Activated CD4-positive, alpha-beta T cell treated with anti-CD3 and anti-CD28 coated beads, Interleukin-2, amount 50 U/mL, for 24 hours (primary cell): ENCODE measurements at places on chromosomes 4 and X.

DNA sequence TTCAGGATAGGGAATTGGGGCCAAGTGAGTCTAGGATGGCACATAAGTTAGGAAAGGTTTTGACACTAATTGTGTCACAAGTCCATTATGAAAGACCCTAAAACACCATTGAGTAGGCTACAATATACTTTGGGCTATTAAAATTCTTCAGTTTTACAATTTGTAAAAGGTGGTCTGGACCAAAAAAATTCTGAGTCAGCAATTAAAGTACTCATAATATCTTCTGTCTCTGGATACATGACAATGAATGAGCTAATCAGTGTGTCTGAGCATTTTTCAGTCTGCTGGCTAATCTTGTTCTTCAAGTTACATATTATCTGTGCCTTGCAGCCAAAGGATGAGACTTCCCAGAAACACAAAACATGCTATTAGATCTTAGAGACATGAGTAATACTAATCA, 14.3 kb downstream of the ARMCX1 start:
- no peak for DNase-seq

- DNase-seq, result no peak
Observed at GRCh38 chr4:23819041-23819511, 70.8 kb downstream of the PPARGC1A start.

DNA sequence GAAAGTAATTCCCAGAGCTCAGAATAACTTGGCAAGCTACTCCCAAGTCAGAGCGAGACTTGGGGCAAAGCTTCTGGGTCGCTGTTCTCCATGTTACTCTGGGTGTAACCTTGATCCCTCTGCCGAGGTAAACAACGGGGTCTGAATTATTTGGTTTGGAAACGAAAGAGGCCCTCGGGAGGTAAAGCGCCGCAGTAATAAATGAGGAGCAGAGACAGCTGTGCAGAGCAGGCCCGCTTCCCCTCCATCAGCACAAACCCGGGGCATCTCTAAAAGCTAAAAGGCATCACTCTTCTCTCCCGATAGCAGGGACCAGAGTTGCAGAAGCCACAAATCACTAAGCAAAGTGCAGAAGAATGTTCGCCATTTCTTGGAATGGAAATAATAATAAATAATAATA, 561.5 kb downstream of the BCOR start:
- no peak for DNase-seq

DNA sequence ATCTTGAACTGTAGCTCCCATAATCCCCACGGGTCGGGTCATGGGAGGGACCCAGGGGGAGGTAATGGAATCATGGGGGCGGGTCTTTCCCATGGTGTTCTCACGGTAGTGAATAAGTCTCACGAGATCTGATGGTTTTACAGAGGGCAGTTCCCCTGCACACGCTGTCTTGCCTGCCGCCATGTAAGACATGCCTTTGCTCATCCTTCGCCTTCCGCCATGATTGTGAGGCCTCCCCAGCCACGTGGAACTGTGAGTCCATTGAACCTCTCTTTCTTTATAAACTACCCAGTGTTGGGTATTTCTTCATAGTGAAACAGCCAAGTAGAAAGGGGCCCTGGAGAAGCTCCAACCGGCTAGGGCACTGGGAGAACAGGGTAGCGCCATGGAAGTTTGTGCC, 12.3 kb downstream of the CTAG1A start:
- DNase-seq, result no peak

DNA sequence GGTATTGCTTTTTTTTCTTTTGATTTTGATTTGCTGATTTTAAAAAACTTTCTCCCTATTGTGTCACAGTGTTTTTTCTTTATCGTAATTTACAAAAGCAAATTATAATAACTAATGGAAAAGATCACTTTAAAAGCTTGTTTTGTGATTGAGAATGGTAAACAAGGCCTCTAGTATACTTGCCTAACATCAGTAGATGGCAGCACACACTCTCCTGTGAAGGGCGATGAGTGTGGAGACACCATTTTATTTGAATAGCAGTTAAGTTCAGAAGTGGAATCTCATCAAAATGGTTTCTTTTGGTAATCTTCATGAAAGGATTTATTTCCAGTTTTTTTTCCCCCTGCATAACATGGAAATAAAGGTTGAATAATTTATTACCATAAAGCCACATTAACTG, 72.3 kb downstream of the PAK3 start:
- no peak for DNase-seq

DNA sequence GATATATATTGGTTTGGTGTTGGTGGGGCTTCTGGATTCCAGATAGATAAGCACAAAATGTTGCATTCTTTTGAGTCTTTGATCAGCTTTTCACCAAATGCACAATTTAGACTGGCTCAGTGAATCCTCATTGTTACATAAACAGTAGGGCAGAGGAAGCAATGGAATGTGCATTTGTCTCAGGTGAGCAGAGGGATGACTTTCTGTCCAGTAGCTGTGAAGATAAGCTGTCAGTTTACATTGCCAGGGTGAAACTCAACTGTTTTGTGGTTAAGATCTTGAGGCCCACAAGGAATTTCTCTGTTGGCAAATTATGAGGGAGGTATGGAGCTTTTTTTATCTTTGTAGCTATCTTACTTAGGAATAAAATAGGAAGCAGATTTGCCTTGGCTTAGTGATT, 168.0 kb downstream of the GALNTL6 start:
- DNase-seq, result no peak

- DNase-seq, result no peak
Observed at GRCh38 chrX:65588795-65589194, 54.2 kb upstream of the LAS1L start.
